ENCODE measurements at places on chromosomes 7 and 10. TPM values are rescaled to one million over a fixed set of nuclear protein-coding genes. Genes with fewer than 3 reads are reported as not detected.

PPP1R3C gene
- total RNA-seq, result 181 TPM

CH25H gene
- 1.3 TPM for total RNA-seq

DNA sequence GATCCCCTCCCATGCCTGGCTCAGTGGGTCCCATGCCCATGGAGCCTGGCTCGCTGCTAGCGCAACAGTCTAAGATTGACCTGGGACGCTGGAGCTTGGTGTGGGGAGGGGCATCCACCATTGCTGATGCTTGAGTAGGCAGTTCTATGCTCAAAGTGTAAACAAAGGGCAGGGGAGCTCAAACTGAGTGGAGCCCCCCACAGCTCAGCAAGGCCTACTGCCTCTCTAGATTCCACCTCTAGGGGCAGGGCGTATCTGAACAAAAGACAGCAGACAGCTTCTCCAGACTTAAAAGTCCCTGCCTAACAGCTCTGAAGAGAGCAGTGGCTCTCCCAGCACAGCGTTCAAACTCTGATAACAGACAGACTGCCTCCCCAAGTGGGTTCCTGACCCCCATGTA lies 31.2 kb upstream of the FFAR4 start:
- H3K36me3 ChIP-seq, result no peaks in the 10 kb centered on the region
- no peaks in the 10 kb centered on the region for H3K27me3 ChIP-seq
- DNase-seq, result no peak
- no peaks in the 10 kb centered on the region for H3K4me1 ChIP-seq

GIMAP8 gene
- total RNA-seq, result 17.8 TPM

ABCB1 gene
- 9.2 TPM for total RNA-seq

DNA sequence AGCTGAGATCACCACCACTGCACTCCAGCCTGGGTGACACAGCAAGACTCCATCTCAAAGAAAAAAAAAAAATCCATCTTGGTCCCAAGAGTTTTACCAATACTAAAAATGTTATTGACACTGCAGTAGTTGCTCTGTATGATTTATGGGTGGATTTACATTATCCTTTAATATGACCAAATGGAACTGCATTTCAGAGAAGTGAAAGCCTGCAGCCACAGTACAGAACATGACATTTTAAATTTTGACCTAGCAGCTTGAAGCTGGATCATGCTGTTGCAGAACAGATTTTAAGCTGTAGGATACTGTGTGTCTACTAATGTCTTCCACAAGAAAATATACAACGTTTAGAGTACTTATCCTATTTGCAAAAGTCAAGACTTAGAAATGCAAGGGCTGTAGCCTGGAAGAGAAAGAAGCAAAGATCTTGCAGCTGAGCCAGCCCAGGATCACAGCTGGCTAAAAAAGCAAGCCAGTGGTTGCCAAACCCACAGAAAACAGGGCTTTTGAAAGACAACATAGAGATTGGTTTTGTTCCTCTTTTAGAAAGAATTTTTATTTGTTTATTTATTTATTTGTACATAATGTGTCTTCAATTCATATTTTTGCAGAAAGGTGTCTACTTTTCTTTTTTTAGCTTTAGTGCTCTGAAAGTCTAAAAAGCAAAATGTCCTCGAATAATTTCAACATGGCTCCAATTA lies 55.2 kb upstream of the WNT16 start:
- no peak overlapping the region for H3K4me3 ChIP-seq
- no peaks in the 10 kb centered on the region for H3K4me1 ChIP-seq
- peaks cover 8% of the 10 kb centered on the region for H3K36me3 ChIP-seq
- H3K27me3 ChIP-seq, result no peaks in the 10 kb centered on the region

DNA sequence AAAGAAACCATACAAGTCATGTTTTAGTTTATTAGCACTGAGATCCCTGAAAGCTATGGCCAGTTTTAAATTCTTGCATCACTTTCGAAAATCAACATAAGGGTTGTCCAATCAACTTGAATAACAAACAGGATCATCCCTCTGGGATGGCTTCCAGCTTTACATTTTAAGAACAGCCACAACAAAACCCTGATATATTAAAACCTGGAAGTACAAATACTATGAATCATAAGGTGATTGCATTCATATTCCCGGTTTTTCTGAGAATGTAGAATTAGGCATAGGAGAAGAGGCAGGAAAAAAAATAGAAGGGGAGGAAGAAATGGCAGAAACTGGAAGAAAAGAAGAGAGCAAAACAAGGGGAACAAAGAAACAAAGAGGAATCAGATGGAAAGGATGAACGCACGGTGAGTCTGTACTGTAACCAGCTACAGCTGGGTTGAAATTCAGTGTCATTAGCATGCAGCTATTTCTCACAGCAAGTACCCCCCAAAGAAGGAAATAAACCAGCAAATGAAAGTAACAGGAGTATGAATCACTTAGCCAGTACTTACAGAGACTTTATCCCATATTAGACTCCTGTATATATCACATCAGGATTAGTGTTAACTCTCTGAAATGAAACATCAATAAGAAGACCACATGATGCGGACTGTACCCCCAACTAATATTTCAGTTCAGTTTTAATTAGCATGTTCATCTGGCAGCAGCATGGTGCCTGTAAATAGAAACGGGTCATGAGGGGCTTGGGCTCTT lies 301.3 kb downstream of the RNLS start:
- no peaks in the 10 kb centered on the region for H3K27me3 ChIP-seq
- no peaks in the 10 kb centered on the region for H3K36me3 ChIP-seq
- H3K4me1 ChIP-seq, result peaks cover 11% of the 10 kb centered on the region
- H3K4me3 ChIP-seq, result no peak overlapping the region
- no peak overlapping the region for H3K27ac ChIP-seq

GRCh38 chr7:116512520-116513188 lies 12.2 kb upstream of the CAV1 start:
- H3K27me3 ChIP-seq, result no peaks in the 10 kb centered on the region
- DNase-seq, result no peak
- peak overlapping the region; percentile 45 for H3K4me3 ChIP-seq
- peaks cover 12% of the 10 kb centered on the region for H3K36me3 ChIP-seq
- peak overlapping the region; percentile 82 for H3K27ac ChIP-seq

DNA sequence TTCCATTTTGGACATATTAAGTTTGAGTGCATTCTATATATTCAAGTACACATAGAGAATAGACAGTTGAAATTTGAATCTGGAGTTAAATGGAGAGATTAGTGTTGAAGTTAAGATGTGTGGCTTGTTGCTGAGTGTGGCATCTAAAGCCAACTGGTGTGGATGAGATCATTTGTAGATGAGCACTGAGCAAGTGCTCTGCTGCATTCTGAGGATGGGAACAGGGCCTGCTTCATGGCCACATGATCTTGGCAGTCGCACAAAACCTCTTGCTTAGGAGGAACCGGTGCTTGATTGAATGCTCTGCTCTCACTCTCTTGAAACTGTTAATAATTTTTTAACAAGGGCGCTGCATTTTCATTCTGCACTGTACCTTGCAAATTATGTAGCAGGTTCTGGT lies 62.0 kb downstream of the EPDR1 start:
- no peaks in the 10 kb centered on the region for H3K27me3 ChIP-seq
- H3K4me1 ChIP-seq, result no peaks in the 10 kb centered on the region
- no peak overlapping the region for H3K27ac ChIP-seq
- H3K36me3 ChIP-seq, result no peaks in the 10 kb centered on the region
- no peak overlapping the region for H3K4me3 ChIP-seq
- DNase-seq, result no peak

DNA sequence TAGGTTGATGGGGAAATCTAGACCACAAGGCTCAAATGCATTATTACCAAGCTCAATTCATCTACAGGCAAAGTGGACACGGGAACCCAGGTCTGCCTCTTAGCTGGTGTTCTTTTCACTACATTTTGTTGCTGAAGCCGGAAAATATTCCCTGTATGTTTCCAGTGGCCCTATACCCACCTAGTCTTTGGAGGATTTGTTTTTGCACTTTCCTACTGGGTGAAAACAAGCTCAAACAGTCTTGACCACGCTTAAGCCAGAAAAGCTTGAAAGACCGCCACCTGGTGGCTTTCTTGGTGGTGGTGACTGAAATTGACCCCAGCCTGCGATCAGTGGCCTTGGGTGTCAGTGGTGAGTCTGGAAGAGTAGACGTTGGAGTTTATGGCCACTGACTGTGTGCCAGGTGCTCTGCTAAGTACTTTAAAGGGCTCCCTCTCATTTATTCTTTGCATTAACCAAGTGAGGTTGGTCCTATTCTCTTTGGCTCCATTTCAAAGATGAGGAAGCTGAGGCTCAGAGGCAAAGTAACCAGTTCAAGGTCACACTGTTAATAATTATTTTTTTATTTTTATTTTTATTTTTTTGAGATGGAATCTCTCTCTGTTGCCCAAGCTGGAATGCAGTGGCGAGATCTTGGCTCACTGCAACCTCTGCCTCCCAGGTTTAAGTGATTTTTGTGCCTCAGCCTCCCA lies 11.1 kb upstream of the CRTAC1 start:
- H3K4me3 ChIP-seq, result no peak overlapping the region
- H3K4me1 ChIP-seq, result peaks cover 10% of the 10 kb centered on the region
- no peak overlapping the region for H3K27ac ChIP-seq
- peaks cover 46% of the 10 kb centered on the region for H3K27me3 ChIP-seq
- no peaks in the 10 kb centered on the region for H3K36me3 ChIP-seq

CYP2C9 gene
- total RNA-seq, result not detected

DNA sequence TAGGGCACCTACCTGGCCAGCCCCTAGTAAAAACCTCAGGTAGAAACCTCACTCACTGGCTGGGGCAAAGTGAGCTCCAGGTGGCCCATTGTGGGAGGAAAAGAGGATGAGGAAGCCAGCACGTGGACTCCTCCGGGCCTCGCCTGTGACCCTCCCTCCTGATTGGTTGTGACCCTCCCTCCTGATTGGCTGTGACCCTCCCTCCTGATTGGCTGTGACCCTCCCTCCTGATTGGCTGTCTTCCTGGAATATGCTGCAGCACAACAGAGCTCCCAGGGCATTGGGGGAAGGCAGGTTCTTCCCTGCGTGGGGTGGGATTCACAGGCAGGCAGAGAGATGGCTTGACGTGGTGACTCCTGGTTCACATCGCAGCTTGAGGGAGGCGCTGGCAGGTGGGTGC lies 343.0 kb downstream of the GLRX3 start:
- no peaks in the 10 kb centered on the region for H3K27me3 ChIP-seq
- DNase-seq, result no peak
- no peaks in the 10 kb centered on the region for H3K4me1 ChIP-seq
- no peaks in the 10 kb centered on the region for H3K36me3 ChIP-seq
- no peak overlapping the region for H3K27ac ChIP-seq

DNA sequence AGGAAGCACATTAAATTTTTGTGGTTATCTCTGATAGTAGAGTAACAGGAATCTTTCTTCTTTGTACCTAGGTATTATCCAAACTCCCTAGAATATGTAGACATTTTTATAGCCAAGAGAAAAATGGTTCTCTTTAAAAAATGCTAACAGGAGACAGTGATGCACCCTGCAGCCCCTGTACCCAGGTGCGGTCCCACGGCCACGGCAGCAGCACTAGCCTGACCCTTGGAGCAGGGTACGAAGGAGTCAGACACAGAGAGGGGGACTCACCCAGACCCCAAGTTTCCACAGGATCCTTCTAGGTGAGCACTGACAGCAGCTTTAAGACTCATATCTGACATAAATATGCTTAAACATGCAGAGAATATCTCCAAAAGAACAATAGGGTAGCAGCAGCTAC lies 60.4 kb downstream of the NUDCD3 start:
- H3K4me3 ChIP-seq, result no peak overlapping the region
- peaks cover 4% of the 10 kb centered on the region for H3K4me1 ChIP-seq
- H3K27me3 ChIP-seq, result no peaks in the 10 kb centered on the region
- no peak overlapping the region for H3K27ac ChIP-seq

AGBL3 gene
- 1.4 TPM for total RNA-seq

GRCh38 chr10:133267829-133268228 lies 8.8 kb downstream of the ADAM8 start:
- peaks cover 4% of the 10 kb centered on the region for H3K36me3 ChIP-seq
- no peak overlapping the region for H3K27ac ChIP-seq
- no peaks in the 10 kb centered on the region for H3K27me3 ChIP-seq
- no peak overlapping the region for H3K4me3 ChIP-seq
- no peak for DNase-seq
- H3K4me1 ChIP-seq, result no peaks in the 10 kb centered on the region

GRCh38 chr7:133369130-133369529 lies 116.3 kb downstream of the EXOC4 start:
- no peak for DNase-seq
- H3K36me3 ChIP-seq, result no peaks in the 10 kb centered on the region
- no peak overlapping the region for H3K27ac ChIP-seq
- no peaks in the 10 kb centered on the region for H3K27me3 ChIP-seq

- H3K36me3 ChIP-seq, result peaks cover 4% of the 10 kb centered on the region
- H3K4me1 ChIP-seq, result no peaks in the 10 kb centered on the region
- no peak overlapping the region for H3K4me3 ChIP-seq
- H3K27me3 ChIP-seq, result no peaks in the 10 kb centered on the region
Observed at GRCh38 chr7:11424006-11424405, 408.0 kb downstream of the THSD7A start.

GJD4 gene
- total RNA-seq, result not detected

DNA sequence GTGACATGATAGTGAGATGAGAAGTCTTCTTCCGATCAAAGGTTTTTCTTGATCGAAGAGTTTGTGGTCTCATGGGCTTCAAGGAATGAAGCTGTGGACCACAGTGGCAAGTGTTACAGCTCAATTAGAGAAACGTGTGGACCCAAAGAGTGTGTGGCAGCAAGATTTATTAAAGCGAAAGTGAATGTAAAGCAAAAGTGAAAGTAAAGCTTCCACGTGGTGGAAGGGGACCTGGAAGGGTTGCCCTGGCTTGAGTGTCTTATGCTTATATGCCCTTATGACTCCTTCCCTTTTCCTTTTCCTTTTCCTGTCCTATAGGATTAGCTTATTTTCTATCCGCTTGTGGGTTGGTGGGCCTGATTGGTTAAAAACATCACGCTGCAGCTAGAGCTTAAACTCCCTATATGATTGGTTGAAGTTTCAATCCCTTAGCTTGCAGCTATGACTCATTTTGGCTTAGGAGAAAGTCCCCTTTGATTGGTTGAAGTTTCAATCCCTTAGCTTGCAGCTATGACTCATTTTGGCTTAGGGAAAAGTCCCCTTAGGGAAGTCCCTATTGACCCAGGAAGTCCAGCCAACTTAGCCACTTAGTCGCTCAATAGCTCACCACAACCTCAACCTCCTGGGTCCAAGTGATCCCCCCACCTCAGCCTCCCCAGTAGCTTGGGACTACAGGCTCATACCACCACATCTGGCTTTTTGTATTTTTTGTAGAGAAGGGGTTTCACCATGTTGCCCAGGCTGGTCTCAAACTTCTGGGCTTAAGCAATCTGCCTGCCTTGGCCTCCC lies 34.7 kb downstream of the MRPS24 start:
- H3K4me1 ChIP-seq, result no peaks in the 10 kb centered on the region
- H3K4me3 ChIP-seq, result peak overlapping the region; percentile 39
- no peaks in the 10 kb centered on the region for H3K27me3 ChIP-seq
- H3K27ac ChIP-seq, result no peak overlapping the region
- DNase-seq, result no peak

DNA sequence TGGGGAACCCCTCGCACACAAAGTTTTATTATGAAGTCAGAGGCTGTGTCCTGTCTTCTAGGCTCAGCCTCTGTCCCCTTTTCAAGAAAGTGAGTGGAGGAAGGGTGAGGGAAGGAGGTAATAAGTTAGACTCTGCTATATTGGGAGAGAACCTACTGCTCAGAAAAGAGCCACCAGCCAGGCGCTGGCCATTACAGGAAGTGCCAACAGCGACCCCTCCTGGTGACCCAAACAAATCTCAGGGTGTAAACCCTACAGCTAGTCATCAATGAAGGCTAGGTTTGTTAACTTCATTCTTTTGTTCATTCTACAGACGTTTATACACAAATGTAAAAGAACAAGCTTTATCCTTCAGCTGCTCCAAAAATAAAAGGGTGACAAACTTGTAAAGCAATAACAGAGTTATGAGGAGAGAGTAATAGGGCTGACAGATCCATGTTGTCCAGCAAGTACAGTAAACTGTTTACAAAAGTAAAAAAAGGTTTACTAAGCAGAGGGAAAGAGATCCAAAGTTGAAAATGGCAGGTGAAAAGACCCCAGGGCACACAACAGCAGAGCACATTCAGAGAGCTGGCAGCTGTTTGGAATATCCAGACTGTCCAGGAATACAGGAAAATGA lies 82.7 kb downstream of the FAM204A start:
- DNase-seq, result no peak
- H3K27me3 ChIP-seq, result peaks cover 11% of the 10 kb centered on the region
- no peaks in the 10 kb centered on the region for H3K4me1 ChIP-seq
- H3K36me3 ChIP-seq, result no peaks in the 10 kb centered on the region

C10orf53 gene
- total RNA-seq, result not detected
